ENCODE measurements at places on chromosomes 5 and 9.

DNA sequence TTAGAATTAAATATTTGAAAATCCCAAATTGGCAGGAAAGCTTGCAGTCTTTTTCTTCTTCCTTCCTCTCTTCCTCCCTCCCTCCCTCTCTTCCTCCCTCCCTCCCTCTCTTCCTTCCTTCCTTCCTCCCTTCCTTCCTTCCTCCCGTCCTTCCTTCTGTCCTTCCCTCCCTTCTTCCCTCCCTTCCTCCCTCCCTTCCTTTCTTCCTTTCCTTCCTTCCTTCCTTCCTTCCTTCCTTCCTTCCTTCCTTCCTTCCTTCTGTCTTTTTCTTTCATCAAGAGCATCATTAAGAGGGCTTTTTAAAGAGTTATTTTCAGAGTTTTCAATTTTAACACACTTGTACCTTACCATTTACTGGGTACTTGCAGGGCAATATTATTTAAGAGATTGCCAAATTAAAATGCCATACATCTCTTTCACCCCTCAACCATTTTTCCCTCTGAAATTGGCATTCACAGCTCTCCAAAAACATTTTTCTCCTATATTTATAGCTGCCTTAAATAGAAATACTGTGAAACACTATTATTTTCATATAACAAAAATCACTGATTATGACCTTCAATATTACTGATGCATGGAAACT lies 99.2 kb upstream of the C6 start:
- DNase-seq, result no peak

GRCh38 chr5:54518146-54518817 lies 723 bp downstream of the SNX18 start:
- DNase-seq, result peak; percentile 14

GRCh38 chr5:126801992-126802294 lies 25.0 kb downstream of the LMNB1 start:
- DNase-seq, result no peak

DNA sequence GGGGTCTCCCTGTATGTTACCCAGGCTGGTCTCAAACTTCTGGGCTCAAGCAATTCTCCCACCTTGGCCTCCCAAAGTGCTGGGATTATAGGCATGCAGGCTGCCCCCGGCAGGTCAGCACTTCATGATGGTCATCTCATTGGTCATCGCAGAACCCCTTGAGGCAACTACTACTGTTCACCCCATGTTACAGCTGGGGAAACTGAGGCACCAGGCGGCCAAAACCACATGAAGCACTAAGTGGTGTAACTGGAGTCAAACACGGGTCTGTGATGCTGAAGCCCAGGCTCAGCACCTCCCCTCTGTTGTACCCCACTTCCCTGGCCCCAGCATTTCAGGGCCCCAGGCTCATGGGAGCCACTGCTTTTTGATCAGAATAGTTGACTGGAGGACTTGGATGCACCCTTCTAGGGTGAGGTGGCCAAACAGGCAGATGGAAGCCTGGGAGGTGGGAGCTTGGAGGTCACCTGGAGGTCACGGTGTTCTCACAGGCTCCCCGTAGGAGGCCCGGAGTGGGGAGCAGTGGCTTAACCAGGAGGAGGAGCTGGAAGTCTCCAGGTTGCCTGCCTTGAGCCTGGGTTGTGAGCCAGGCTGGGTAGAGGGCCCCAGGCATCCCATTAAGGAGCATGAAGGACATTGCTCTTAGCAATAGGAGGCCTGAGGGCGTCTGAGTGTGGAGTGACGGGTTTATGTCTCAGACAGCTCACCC lies 57.3 kb upstream of the RPL26L1 start:
- no peak for DNase-seq

DNA sequence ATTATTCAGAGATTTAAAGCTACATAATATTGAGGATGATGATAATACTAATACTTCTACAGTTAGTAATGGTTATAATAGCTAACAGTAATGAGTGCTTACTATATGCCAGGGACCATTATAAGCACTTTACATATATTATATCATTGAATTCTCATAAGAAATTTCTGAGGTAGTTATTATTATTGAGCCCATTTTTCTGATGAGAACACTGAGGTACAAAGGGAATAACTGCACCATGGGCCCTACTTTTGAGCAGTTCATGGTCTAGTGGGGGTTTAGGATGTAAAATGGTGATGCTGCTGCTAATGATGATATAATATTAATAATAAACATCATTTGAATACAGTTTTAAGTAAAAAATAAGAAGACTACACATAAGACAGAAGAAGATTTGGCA lies 64.2 kb upstream of the SPDL1 start:
- no peak for DNase-seq
